Stimulated activated CD4-positive, alpha-beta T cell treated with anti-CD3 and anti-CD28 coated beads, Interleukin-15, amount 100 ng/mL, for 1 hour (primary cell): ENCODE measurements at places on chromosomes 7 and 10.

GRCh38 chr10:23158370-23158769 lies 33.7 kb upstream of the PTF1A start:
- DNase-seq = no peak

DNA sequence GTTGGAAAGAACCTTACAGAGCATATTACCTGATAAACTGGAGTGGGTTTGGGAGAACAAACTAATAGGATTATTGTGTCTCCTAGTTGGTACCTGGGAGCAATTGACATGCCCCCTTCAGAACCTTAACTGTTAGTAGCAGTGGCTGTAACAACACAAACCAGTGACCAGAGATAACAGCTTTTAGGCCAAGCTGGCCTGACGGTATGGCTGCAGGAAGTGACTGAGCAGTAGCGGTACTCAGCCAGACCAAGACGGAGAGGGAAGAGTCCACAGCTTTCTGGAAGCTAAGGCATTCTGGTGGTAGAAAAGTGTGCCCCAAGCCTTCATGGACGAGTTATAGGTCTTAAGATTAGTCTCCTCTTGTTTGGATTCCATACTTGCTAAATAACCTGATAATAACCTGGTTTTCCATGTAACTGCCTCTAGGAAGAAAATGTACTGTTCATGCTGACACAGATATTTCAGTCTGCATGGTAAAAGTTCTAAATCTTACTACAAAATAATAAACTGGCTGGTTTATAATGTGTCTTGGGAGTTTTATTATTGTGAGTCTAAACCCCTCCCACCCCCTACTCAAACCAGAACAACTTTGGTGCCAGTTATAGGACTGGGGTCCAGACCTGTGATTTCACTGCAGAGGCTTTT lies 11.3 kb downstream of the NOLC1 start:
- no peak for DNase-seq

DNA sequence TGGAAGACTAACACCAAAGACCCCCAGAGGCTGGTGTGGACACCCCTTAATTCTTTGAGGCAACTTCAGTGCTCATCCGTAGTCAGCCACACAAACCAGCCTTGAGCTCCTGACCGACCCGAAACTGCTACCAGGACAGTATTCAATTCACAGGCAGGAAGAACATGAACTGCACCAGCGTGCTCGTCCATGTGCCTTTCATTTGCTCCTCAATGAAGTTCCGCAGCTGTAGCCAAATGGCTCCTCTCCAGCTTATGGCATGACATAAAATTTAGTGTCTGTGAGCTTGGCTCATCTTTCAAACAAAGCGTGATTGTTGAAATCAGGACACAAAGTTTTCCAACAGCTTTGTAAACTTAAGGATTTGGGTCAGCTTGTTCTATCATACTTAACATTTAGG lies 144.1 kb upstream of the FAM171A1 start:
- no peak for DNase-seq

DNA sequence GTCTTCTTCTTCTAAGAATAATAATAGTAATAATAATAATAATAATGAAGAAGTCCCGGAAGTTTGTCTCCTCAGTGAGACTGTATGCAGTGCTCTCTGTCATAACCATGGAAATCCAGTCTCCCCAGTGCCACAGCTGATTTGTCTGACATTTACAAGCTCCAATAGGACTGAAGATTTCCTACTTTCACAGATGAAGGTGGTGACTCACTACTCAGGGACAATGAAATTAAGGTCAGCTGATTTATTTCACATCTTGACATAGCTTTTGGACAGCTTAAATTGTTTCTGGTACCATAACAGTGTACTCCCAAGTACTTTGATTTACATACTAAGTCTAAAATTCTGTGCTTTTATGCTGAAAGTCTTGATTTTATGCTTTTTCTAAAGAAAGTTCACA lies 6.9 kb downstream of the CELF2 start:
- no peak for DNase-seq

DNA sequence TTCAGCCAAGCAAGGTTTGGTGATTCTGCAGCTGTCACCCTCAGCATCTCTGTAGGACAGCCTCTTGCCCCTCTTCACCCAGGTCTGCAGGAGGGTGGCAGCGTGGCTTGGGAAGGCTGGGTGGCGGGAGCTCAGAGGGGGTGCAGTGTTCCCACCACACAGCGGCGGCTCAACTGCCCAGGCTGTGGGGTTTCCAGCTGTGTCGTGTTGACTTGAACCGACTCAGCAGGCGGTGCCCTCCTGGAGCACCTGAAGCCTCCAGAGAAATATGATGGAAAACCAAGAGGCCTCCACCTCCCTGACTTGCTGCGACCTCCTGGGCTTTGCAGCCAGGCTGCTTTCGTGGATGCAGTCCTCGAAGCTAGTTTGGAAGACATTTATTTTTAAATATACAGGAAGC lies 68.0 kb upstream of the KLF6 start:
- DNase-seq = no peak

DNA sequence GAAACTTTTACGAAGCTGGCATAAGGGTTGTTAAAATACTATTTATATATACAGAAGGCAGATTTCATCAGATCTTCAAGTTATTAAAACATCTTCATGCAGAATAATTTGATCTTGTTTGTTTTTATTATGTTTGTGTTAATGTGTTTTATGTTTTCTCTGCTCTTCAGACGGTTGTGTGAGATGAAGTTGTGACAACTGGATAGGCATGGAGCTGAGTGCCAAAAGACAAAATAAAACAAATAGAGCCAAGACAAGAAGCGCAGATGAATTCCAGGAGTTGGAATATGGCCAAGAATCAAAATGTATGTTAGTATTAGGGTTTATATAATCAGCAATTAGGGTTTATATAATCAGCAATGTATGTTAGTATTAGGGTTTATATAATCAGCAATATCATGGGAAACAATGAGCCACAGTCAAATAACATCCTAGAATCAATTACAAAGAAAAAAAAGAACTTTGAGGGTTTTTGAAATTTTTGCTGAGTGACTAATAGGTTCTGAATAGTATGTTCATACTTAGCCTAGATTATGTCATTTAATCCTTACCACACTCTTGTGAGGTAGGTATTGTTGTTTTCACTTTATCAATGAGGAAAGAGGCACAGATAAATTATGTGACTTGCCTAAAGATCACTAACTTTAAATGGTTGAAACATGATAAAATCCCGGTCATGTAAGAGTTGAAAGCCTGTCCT lies 488.0 kb upstream of the STEAP1 start:
- no peak for DNase-seq

DNA sequence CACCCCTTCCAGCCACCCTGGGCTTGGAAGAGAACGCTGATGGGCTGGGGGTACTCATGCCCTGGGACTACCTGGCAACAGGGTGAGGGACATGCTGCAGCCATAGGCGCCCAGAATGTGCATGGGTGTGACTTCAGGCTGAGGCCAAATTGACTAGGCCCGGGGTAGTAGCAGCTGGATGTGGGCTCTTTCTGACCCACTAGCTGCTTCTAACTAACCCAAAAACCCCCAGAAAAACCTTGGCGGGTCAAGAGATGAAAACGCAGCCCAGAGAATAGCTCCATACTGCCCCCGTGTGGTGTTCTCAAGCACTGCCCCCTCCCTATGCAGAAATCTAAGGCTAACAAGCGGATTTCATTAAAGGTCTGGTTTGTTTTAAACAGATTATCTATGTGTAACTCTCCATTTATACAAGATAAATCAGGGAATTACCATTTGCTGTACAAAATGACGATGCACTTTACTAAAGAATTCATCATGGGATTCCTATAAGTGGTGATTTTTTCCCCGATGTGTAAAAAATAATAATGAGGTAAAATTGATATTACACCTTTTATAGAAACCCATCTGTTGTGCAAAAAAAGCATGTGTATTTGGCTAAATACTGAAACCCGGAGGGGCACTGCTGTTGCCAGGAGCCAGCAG lies 4.2 kb downstream of the SMARCD3 start:
- DNase-seq = no peak

DNA sequence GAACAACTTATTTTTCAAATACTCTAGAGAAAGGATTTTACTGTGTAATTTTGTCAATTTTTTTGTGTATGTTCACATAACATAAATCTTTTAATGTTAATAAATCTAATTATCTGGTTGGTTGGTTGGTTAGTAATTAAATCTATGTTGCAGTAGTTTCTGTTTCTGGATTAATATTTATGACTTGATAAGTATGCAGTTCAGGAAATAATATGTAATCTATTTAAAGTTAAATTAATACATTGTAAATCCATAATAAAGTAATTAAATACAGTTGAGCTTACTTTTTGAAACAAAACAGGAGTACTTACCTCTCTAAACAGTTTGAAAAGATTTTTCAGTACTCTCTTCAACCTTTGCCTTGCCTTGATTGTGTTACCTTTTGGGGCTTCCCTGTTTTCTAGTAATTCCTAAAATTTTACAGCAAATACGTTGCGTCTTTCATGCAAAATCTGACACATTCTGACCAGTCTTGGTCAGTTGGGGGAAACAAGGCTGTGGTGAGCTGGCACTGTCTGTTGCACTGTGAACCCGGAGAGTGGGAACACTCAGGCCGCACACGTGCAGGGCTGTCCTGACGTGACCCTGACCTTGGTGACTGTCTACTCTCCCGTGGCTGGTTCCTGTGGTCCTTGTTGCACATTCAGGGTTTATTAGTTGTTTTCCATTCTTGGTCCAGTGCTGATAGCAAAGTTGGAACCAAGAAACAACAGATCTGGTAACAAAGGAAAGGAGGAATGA lies 45.6 kb upstream of the FGL2 start:
- DNase-seq = no peak

- no peak for DNase-seq
Measured at GRCh38 chr7:156238366-156239133, 402.0 kb upstream of the RNF32 start.

GRCh38 chr7:15821484-15822427 lies 135.3 kb upstream of the MEOX2 start:
- DNase-seq = no peak

GRCh38 chr7:27245124-27245797 lies 2.7 kb downstream of the EVX1 start:
- no peak for DNase-seq

GRCh38 chr7:26078437-26079336 lies 73.3 kb upstream of the NFE2L3 start:
- peak; percentile 63 for DNase-seq

GRCh38 chr10:64732372-64732957 lies 1211.3 kb downstream of the REEP3 start:
- no peak for DNase-seq

- no peak for DNase-seq
Measured at GRCh38 chr7:44066111-44066460, 719 bp upstream of the PGAM2 start.

GRCh38 chr10:29734962-29735627 lies 100.3 kb upstream of the SVIL start:
- peak; percentile 37 for DNase-seq

DNA sequence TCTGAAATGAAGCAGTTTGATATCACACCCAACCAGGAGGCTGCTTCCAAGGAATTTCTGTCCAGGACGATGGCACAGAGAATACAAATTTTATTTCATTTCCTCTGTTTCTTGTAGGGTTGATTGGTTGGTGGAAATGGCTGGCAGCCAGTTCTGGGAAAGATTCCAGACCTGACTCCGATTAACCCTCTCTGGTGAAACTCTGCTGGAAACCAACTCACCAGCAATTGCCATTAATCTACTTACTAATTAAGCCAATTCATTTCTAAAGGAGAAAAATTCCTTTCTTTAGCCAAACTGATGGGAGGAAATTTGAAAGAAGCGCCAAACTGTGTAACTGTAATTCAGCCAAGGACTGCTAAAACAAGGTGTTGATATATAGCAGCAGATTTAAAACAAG lies 10.7 kb downstream of the PTF1A start:
- DNase-seq = no peak

DNA sequence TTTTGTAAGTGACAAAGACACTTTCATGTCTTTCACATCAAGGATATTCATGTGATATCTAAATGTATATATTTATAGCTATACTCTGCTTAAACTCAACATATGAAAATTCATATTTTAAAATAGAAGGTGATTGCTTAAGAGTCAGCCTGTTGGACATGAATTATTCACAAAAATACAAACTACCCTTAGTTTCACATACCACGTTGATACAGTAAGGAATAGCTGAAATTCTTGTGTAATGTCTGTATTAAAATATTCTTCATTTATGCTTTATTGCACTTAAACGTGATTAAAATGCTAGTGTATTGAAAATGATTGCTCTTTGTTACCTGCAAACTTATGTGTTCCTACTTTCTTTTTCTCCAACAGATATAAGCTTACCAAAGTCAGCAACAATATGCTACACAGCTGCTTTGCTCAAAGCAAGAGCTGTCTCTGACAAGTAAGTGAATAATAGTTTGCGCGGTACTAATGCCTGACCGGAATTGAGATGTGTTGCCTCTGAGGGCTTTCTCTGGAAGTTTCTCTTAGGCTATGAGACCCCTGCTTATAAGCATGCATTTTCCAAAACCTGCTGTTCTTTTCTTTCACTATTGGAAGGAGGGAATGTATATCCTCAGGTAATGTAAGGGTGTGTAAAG lies 133.8 kb downstream of the WNT2 start:
- DNase-seq = no peak

DNA sequence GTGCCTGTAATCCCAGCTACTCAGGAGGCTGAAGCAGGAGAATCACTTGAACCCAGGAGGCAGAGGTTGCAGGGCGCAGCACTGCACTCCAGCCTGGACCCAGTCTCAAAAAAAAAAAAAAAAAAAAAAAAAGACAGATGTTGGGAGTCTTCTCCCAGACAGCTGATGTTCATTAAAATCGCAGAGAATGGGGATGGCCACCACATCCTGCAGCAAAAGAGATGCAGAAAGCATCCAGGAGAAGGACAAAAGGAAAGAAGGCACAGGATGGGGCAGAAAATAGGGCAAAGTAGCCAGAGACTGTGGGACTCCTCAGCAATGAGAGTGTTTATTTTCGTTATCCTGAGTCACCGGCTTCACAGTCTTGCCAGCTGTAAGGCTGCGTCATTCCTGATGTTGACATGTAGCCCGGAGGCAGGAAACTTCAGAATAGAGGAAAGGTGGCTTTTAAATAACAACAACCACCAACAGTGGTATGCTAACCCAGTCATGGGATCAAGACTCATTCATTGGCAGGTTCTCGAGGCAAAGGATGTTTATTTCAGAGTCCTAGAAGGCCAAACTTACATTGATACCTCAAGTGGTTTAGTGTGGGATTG lies 149.5 kb upstream of the SVIL start:
- DNase-seq = no peak

DNA sequence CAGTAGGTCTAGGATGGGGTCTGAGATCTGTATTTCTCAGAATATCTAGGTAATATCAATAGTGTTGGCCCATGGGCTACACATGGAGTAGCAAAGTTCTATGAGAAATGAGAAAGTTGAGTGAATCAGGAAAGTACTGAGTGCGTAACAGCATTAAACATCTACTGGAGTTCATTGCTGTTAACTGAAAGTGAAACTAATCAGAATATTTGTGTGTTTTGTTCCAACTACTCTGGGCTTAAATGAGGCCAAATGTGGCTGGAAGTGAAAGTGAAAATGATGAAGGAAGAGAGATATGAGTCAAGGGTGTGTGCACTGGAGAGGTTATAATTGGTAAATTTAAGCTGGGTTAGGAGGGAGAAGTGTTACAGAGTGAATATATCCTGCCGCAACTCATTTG lies 46.5 kb downstream of the TMEM106B start:
- no peak for DNase-seq
